ENCODE measurements at places on chromosomes 5 and 9. TPM values are rescaled to one million over a fixed set of nuclear protein-coding genes. Genes with fewer than 3 reads are reported as not detected.

The NDOR1 gene
- 2.4 TPM for polyA plus RNA-seq

The ARL14EPL gene
- not detected for polyA plus RNA-seq

The OR1N2 gene
- polyA plus RNA-seq = not detected

The PDE6A gene
- not detected for polyA plus RNA-seq

- DNase-seq = no peak
Observed at GRCh38 chr5:57581772-57582171, 99.2 kb upstream of the ACTBL2 start.

DNA sequence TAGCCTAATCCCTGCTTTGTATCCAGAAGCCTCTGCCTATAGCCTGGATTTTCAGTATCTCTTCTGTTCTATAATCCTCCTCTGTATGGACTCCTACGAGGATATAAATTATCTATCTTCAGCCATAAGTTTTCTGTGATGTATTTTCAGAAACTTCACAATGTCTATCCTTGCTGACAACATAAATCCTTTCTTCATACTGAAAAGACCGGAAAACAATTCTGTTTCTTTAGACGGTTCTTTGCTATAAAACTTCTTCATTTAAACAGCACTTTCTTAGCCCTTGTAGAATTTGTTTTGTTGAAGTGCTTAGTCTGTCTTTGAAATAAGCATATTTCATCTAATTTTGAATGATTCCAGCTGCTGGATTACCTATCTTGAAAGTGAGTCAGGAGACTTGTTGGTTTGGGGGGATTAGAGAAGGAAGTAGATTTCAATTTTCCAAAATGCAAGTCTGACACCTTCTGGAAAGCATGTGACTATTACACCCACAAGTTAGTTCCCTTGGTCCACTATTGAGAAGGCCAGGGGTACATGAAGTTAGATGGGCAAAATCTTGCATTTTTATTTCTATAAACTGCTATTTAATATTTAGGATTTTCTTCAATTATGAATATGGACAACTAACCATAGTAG is 96.3 kb upstream of the RANBP3L start:
- DNase-seq = no peak

The COL15A1 gene
- polyA plus RNA-seq = not detected

- no peak for DNase-seq
Observed at GRCh38 chr9:74653410-74654080, 156.4 kb downstream of the RORB start.

DNA sequence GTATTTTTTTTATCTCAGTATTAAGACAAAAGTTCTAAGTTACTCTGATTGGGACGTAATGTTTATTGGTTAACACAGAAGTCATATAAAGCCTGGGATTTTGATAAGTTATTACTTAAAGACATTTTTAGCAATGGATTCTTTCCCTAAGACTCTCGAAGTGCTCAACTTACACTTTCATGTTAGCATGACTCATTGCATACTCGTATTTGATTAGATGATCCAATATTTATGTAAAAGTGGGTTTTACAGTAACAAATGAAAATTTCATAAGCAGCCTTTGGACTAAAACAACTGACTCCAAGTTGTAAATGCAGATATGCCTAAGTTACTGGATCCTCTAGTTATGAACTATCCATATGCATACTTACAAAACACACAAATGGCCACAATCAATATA is 567.7 kb upstream of the NUDT12 start:
- no peak for DNase-seq

DNA sequence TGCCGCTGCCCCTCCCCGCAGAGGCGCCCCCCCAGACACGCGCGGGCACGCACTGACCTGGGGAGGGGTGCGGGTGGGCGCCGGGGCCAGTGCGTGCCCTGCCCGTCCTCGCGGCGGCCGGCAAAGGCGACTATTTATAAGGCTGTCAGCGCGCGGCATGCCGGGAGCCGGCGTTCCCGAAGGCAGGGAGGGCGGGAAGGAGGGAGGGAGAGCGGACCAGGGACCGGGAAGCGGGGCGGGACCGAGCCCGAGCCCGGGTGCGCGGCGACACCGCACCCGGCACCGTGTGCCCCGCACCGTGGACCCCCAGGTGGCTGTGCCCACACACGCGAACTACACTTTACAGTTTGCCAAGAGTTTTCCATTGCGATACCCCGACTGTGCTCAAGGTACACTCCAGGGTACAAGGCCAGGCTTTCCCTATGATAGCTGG is at the start of gene AK1:
Gene AK1 (minus strand): TSS at position 110 of the 433 bp plus-strand sequence. CDS start 3,058 bp downstream, outside the sequence.
- no peak for DNase-seq

GRCh38 chr9:77807281-77807683 is 159.2 kb upstream of the GNA14 start:
- no peak for DNase-seq

GRCh38 chr5:175649967-175650366 is 7.9 kb upstream of the HRH2 start:
- no peak for DNase-seq

DNA sequence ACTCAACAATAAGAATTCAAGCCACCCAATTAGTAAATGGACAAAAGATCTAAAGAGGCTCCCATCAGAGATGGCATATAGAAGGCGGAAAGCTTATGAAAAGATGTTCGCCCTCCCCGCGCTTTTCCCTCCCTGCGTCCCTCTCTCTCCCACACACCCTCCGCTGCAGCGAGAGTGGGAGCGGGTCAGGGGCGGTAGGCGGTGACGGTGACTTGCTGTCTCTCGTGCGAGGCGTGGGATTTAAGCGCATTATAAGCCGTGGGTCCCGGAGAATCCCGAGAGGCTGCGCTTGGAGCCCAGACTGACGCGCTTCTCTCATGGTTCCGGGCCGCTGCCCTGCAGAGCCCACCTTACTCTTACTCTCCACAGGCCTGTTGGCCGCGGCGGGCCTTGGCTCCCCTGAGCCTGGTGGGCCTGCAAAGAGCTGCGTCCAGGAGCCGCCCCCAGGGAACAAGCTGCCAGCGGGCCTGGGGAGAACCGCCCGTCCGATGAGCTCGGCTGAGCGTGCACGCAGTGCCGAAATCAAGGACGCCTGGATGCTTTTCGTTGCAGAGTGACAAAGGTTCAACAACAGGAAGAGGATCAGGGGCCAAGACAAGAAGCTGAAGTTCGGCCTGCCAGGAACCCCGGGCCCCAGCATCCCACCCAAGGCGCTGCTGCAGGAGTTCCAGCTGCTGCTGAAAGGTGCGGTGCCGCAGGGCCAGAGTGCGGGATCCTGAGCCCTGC is 42.6 kb upstream of the BICD2 start:
- DNase-seq = no peak

DNA sequence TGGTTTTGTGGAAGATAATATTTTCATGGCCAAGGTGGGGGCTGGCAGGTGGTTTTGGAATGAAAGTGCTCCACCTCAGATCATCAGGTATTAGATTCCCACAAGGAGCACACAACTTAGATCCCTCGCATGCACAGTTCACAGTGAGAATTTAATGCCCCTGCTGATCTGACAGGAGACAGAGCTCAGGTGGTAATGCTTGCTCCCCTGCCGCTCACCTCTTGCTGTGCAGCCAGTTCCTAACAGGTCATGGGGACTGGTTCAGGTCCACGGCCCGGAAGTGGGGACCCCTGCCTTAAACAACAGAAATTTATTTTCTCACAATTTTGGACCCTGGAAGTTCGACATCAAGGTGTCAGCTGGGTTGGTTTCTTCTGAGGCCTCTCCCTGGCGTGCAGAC is 668.7 kb upstream of the ZNF608 start:
- DNase-seq = no peak

DNA sequence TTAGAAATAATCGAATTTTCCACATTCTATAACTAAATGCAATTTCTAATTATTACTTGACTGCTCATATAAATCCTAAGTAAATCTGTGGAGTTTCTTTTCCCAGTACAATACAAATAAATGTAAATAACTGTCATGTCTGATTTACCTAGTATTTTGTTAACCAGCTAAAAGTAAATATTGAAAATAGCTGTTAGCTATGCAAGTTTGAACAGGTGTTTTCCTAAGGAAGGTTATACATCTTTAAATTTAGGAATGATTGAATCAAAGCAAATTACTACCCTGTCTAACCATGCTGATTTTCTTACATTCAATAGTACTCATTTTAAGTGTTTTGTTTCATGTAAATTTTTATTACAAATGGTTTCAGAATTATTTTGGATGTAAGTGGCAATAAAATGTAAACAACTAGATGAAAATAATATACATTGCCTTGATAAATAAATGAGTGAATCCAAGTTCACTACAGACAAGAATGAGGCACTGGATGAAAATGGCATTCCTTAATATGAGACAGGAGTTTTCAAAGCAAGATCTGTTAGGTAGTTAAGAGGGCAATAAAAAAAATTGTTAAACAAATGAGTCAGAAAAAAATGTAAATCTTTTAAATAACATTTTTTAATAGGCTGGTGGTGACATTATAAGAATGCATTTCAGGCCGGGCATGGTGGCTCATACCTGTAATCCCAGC is 15.8 kb downstream of the MCIDAS start:
- no peak for DNase-seq

GRCh38 chr5:181167814-181168488 is 20.6 kb downstream of the OR2V2 start:
- no peak for DNase-seq

GRCh38 chr5:141511771-141512325 is 23.0 kb downstream of the PCDHGC5 start:
- DNase-seq = no peak

The PHYKPL gene
- polyA plus RNA-seq = 41.1 TPM

- no peak for DNase-seq
Observed at GRCh38 chr5:157926977-157927376, 68.0 kb upstream of the CLINT1 start.

DNA sequence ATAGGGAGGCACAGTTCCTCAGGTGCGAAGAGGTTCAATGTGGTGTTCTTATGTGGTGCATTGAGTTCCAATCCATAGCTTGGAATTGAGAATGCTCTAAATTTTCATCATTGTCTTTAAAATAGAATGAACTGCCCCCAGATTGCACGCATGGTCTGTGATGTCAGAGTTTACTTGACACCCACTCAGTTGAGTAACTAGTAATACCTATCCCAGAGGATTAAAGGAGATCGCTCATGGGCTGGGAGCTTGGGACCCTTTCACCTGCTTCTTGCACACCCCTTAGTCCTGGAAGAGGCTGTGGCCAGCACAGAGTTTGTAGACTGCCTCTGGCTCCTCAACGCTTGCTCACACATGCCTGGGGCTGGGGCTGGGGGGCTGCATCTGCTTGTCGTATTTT is 95.1 kb upstream of the OTULINL start:
- DNase-seq = no peak

- DNase-seq = no peak
Observed at GRCh38 chr5:29930316-29930715, 1263.2 kb upstream of the CDH6 start.
